ENCODE measurements at places on chromosomes 12 and 14. TPM values are rescaled to one million over a fixed set of nuclear protein-coding genes. Genes with fewer than 3 reads are reported as not detected.

The COA8 gene
- total RNA-seq: 24.1 TPM

DNA sequence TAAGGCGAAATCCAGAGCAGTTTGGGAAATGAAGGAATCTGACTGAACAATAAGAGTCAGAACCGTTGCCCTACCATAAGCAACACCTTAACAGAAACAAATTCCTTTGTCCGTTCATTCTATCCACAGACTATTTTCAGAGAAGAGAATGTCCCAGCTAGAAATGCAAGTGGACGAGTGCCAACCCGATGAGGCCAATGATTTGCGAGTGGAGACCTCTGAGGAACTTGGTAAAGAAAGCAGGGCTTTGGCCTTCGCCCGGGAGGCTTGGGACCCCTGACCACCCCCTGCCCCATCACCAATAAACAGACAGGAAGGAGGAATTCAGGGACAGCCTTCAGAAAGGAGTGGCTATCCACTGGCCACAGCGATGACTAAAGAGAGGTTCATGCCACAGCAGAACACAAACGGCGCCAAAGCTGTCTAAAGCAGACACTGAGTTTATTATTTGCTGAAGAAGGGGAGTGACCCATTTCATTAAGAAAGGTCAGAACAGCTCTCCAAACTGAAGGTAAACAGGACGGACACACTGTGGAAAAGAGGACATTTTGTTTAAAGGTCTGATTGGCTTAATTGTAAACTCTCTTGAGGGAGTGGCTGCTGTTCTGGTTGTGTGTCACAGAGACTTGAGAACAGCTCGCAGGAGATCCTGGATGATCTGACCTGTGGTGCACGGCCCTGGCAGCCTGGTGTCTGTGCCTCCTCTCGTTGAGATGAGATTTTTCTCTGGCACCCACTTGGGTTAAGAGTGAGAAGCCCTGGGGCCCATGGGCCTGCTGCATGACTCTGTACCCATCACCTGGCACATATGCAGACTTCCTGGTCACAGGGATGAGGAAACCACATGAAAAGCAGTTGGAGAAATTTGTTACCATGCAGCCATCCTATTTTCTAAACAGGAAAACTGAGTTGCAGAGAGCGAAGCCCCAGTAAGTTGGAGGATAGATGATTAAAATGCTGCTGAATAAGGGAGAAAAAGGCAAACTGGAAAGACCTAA lies 142.0 kb upstream of the PZP start:
- no peak for DNase-seq
- H3K36me3 ChIP-seq: no peaks in the 10 kb centered on the region
- no peak overlapping the region for H3K27ac ChIP-seq
- peaks cover 4% of the 10 kb centered on the region for H3K4me1 ChIP-seq
- no peak overlapping the region for H3K4me3 ChIP-seq

- DNase-seq: no peak
- H3K4me3 ChIP-seq: no peak overlapping the region
- no peaks in the 10 kb centered on the region for H3K36me3 ChIP-seq
- H3K4me1 ChIP-seq: no peaks in the 10 kb centered on the region
- H3K27me3 ChIP-seq: no peaks in the 10 kb centered on the region
Measured at GRCh38 chr12:19234171-19234704, 104.7 kb downstream of the PLEKHA5 start.

The SRRM4 gene
- total RNA-seq: not detected

DNA sequence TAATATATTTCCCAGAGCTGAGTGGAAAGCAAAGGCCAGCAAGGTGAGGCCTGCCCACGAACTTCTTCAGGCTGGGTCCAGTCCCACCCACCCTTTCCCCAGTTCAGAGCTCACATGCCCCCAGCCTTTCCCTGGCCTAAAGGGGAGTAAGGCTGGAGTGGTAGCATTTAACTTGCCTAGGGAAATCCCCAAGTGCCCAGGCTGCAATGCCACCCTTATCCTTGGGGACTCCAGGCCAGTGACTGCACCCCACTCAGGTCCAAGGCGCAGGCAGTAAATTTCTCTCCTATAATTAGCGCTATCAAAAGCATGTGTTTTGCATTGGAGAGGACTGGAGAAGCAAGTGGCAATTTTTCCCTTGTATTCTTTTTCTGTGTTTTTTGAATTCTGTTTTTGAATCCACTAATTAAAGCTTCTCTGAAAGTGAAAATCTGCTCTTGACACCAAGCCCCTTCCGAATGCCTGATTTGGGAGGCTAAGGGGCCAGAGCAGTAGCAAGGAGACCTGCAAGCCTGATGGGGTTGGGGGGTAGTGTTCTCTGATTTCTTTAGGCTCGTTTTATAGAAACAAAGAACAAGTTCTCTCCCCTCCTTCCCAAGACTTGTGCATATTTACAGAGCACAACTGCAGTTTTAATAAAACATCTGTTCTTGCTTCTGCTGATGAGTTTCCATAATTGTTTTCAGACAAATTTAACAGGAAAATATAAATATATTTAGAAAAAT lies 3.5 kb upstream of the HOXC6 start:
- H3K27ac ChIP-seq: no peak overlapping the region
- peaks cover 14% of the 10 kb centered on the region for H3K27me3 ChIP-seq
- H3K4me1 ChIP-seq: peaks cover 6% of the 10 kb centered on the region
- H3K4me3 ChIP-seq: no peak overlapping the region

DNA sequence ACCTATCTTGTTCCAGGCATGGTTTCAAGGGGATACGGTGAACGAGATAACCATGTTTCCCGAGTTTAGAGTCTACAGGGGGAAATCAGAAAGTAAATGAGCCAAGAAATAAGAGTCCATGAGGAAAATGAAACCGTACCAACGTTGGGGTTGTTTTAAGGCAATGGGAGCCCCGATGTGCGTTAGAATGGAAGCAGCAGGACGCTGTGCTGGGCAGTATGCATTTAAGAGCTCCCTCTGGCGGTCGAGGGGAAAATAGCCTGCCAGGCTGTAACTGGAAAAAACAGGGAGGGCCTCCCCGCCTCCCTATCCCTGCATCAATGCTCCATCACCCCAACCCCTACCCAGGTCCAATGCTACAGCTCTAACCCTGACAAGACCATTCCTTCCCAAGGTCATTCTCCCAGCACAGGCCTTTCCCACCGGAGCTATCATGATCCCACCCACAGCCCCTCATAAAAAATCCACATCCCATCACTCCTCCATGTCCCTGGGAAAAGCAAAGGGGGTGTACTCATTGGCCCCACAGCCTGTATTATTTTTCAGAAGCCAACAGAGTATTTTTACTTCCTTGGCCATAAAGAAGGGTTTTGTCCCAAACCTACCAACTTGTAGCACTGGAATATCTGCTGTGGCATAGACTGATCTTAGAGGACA lies 226.3 kb upstream of the NOS1 start:
- H3K4me1 ChIP-seq: no peaks in the 10 kb centered on the region
- no peaks in the 10 kb centered on the region for H3K27me3 ChIP-seq
- H3K4me3 ChIP-seq: no peak overlapping the region
- no peak overlapping the region for H3K27ac ChIP-seq
- DNase-seq: no peak

Data from naive thymus-derived CD4-positive, alpha-beta T cell (primary cell).